Heart right ventricle (tissue), 16 donors: ENCODE measurements at places on chromosomes 13 and 19. TPM values are rescaled to one million over a fixed set of nuclear protein-coding genes. Genes with fewer than 3 reads are reported as not detected.

ANGPTL4 gene
- total RNA-seq: 4.4 TPM

TNNI3 gene
- total RNA-seq: 3,029 TPM

DNA sequence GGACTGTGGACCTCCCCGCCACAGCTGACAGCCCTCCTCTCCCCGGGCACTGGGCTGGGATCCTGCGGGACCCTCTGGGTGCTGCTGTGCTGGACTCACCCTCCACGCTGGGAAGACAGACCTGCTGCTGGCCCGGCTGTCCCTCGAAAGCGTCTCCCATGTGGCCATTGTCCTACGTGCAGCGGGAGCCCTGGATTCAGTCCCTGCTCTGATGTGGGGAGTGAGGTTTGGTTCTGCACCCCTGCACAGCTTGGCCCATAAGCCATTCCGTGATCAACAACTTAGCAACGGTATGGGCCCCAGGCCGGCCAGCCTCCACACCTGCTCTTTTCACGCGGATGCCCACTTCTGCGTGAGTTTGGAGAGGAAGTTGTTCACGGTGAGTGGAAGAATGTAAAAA, 195.2 kb downstream of the TEX29 start:
- no peaks in the 10 kb centered on the region for H3K4me1 ChIP-seq
- peaks cover 53% of the 10 kb centered on the region for H3K27me3 ChIP-seq
- H3K4me3 ChIP-seq: no peak overlapping the region
- H3K36me3 ChIP-seq: no peaks in the 10 kb centered on the region
- H3K27ac ChIP-seq: no peak overlapping the region

GRCh38 chr19:52196256-52196967, 6.6 kb downstream of the PPP2R1A start:
- H3K4me3 ChIP-seq: no peak overlapping the region
- H3K4me1 ChIP-seq: peaks cover 81% of the 10 kb centered on the region
- H3K27me3 ChIP-seq: no peaks in the 10 kb centered on the region
- DNase-seq: no peak
- no peak overlapping the region for H3K27ac ChIP-seq

DNA sequence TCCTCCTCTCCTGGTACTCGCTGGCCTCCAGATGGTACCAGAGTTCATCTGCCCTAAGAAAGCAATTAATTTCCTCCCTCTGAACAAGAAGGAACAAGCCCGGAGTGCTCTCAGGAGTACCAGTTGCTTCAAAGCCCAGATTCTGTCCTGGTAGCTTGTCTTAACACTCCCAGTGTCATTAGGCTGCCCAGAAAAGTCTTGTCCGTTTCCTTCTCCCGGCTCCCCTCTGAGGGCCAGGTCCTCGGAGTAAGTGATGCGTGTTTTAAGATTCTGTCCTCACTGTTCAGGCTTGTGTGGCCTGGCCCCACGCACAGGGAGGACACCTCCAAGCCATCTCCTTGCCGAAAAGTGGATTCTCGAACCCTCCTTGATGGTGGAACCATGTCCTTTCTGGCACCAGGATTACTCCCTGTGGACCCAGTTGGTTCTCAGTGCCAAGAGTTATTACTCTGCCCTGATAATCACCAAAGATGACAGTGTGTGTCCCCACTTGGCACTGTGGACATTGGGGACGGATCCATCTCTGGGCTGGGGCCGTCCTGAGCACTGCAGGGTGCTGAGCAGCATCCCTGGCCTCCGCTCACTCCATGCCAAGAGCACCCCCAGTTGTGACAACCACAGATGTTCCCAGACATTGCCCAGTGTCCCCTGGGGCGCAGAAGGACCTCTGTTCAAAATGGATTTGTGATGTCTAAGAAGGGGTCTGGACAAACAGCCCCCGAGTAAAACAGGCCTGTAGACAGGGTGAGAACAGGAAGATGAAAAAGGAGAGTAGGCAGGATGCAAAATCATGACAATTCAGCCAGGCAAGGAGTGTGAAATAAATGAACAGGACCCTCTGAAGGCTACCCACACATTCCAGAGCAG, 52.4 kb downstream of the RFX2 start:
- no peaks in the 10 kb centered on the region for H3K36me3 ChIP-seq
- no peaks in the 10 kb centered on the region for H3K27me3 ChIP-seq
- peaks cover 76% of the 10 kb centered on the region for H3K4me1 ChIP-seq
- H3K4me3 ChIP-seq: no peak overlapping the region
- DNase-seq: no peak
